Effector memory CD4-positive, alpha-beta T cell (primary cell): ENCODE measurements at places on chromosomes 11 and 22.

- peaks cover 51% of the 10 kb centered on the region for H3K36me3 ChIP-seq
- no peaks in the 10 kb centered on the region for H3K27me3 ChIP-seq
- H3K4me3 ChIP-seq: no peak overlapping the region
- no peak for DNase-seq
Measured at GRCh38 chr22:19052941-19053541, 69.2 kb downstream of the DGCR2 start.

GRCh38 chr22:47197773-47198500 is 435.5 kb downstream of the TBC1D22A start:
- H3K27ac ChIP-seq: no peak overlapping the region
- H3K36me3 ChIP-seq: no peaks in the 10 kb centered on the region
- no peaks in the 10 kb centered on the region for H3K27me3 ChIP-seq
- no peak overlapping the region for H3K4me3 ChIP-seq
- no peak for DNase-seq
- H3K4me1 ChIP-seq: no peaks in the 10 kb centered on the region

DNA sequence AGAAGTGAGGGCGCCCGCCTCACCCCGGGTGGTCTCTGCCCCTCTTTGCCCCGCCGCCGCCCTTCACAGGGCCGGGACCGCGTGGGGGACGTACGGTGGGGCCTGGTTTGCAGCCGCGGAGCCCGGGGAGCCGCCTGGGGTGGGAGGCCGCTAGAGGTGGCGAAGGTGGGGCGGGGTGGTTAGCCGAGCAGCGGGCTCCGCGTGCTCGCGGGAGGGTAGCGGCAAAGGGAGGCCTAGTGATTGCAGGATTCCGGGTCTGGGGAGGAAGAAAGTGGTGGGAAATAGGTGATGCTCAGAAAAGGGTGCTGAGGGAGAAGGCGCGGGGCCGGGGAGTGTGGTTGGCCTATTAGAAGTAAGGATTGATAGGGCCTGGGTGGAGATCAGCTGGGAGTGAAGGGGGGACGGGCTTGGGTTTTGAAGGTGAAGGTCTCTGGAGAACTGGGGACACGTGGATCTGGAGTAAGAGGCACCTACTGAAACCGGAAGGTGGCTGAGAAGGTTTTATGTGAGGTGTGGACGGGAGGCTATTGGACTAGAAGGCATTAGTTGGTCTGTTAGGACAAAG is 571 bp downstream of the FAR1 start:
- H3K27me3 ChIP-seq: no peaks in the 10 kb centered on the region
- H3K36me3 ChIP-seq: no peaks in the 10 kb centered on the region

- H3K4me3 ChIP-seq: no peak overlapping the region
- no peak for DNase-seq
- H3K27ac ChIP-seq: no peak overlapping the region
- no peaks in the 10 kb centered on the region for H3K27me3 ChIP-seq
- H3K36me3 ChIP-seq: no peaks in the 10 kb centered on the region
- H3K4me1 ChIP-seq: no peaks in the 10 kb centered on the region
Measured at GRCh38 chr11:86488553-86488952, 113.9 kb downstream of the CCDC81 start.

GRCh38 chr11:72668629-72669347 is 5.4 kb downstream of the PDE2A start:
- peaks cover 47% of the 10 kb centered on the region for H3K27me3 ChIP-seq
- H3K4me3 ChIP-seq: no peak overlapping the region
- no peaks in the 10 kb centered on the region for H3K36me3 ChIP-seq
- no peak for DNase-seq
- H3K4me1 ChIP-seq: no peaks in the 10 kb centered on the region
